ENCODE measurements at places on chromosomes 1 and 21. TPM values are rescaled to one million over a fixed set of nuclear protein-coding genes. Genes with fewer than 3 reads are reported as not detected.

GRCh38 chr1:203870245-203870644 lies 8.8 kb downstream of the SNRPE start:
- H3K36me3 ChIP-seq, result peaks cover 63% of the 10 kb centered on the region
- H3K4me3 ChIP-seq, result no peak overlapping the region
- peaks cover 3% of the 10 kb centered on the region for H3K4me1 ChIP-seq
- H3K27ac ChIP-seq, result no peak overlapping the region

Gene POU3F1
- 0.48 TPM for total RNA-seq

DNA sequence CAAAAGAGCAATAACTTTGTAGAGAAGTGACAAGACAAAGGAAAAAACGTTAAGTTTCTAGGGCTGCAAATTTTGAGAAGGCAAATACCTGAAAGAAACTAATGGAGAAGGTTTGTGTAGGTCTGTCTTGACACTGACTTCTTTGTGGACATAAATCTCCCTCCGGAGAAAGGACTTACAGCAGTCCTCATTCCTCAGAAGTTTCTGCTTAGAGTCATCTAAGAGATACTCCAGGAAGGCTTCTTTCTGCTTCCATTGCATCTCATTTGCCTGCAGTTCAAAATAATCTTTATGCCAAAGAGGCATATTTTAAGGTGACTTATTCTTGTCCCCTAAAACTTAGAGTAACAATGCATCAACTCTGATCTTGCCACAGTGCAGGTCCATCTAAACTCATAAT lies 4.4 kb upstream of the C4BPB start:
- no peak for DNase-seq
- H3K4me3 ChIP-seq, result no peak overlapping the region
- H3K4me1 ChIP-seq, result peaks cover 22% of the 10 kb centered on the region
- H3K27me3 ChIP-seq, result peaks cover 33% of the 10 kb centered on the region
- H3K36me3 ChIP-seq, result no peaks in the 10 kb centered on the region

GRCh38 chr21:39175665-39176064 lies 7.6 kb downstream of the PSMG1 start:
- H3K36me3 ChIP-seq, result peaks cover 72% of the 10 kb centered on the region
- H3K4me1 ChIP-seq, result peaks cover 22% of the 10 kb centered on the region
- H3K4me3 ChIP-seq, result no peak overlapping the region
- no peak for DNase-seq

- DNase-seq, result no peak
- H3K27me3 ChIP-seq, result no peaks in the 10 kb centered on the region
- H3K4me3 ChIP-seq, result no peak overlapping the region
- no peaks in the 10 kb centered on the region for H3K36me3 ChIP-seq
- no peaks in the 10 kb centered on the region for H3K4me1 ChIP-seq
Observed at GRCh38 chr1:62841587-62842169, 57.7 kb downstream of the ATG4C start.

Gene SAMD11
- total RNA-seq, result not detected
